ENCODE measurements at places on chromosomes 7 and 10.

DNA sequence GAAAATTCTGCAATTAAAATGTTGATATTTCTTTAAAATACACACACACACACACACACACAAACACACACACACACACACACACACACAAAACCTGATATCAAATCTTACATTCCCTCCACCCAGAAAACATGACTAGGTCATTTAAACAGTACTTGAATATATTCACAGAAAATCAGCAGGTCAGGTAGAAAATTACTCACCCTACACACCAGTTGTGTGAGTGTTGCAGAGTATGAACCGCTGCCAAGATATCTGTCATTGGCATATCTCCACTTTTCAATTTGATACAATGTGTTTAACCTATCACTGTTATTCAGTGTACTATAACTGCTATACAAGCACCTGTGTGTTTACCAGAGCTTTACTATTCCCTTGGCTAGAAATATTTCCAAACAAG, 283.6 kb upstream of the LRRTM3 start:
- no peak for DNase-seq

GRCh38 chr10:45091968-45092367, 91.2 kb downstream of the ZNF22 start:
- DNase-seq: no peak

DNA sequence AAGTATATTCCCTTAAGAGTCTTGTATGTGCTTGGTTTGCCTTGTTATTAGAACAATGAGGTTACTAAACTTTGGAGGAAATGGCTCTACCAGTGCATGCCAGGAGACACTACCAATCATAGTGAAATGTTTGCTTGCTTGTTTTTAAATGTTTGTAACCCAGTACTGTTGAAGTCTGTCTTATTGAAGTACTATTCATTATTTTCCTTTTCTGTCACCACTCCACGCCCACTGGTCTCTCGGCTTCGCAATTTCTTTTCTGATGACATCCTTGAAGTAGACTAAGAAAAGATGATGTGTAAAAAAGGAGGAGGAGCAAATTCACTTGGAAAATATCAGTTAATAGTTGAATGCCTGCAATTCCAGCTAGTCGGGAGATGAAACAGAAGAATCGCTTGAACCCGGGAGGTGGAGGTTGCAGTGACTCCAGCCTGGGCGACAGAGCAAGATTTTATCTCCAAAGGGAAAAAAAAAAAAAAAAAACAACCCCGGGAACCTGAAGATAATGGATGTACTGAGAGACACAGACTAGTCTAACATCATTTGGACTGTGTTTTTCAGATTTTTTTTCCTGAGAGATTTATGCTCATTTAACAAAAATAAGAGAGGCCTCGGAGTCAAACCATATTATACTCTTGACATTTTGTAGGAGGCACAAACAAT, 959.4 kb downstream of the PCDH15 start:
- no peak for DNase-seq

DNA sequence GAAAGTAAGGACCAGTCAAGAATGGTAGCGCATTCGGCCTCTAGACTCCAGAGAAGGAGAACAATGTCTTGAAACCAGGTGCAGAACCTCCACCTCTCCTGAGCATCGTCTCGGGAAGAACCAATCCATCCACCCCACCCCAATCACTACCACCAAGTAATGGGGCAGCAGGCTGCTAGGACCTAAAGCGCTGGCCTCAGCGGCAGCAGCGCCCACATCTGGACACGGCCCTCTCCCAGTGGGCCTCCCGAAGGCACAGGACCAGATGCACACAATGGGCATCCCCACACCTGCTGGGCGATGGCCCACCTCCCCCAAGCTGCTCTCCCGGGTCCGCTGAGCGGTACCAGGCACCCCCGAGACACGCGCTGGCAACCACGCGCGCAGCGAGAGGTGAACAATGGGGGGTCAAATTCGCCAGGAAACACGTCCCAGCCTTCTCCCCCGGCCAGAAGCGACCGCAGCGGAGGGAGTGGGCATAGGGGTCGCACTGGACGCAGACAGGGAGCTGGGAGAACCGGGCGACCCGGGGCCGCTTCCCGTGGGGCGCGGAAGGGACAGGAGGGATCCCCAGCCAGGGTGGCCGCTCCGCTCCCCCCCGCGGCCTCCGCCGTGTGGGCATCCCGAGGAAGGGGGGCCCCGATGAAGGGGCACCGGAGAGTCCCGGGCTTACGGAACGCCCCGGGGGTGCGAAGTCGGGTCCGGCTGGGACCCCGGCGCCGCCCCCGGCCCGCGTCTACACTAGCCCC, 506 bp downstream of the CTTNBP2 start:
- DNase-seq: no peak

DNA sequence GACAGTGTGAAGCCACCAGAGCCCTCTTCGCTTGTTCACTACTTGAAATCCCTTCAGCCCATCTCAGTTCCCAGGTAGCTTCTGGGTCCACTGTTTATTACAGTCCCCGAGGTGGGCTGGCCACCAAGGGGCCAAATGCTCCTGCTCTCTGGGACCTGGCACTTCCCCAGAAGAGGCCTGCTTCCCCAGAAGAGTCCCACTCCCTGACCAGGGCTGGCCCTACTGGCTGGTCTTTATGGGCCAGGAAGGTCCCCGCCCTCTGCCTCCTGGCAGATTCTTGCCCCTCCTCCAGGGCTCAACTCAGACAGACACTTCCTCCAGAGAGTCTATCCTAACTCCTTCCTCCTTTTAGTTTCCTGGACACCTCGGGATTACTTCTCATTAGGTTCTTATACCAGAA, 70.7 kb upstream of the LRRC18 start:
- no peak for DNase-seq

GRCh38 chr7:121395494-121395960, 581 bp downstream of the FAM3C start:
- no peak for DNase-seq

- no peak for DNase-seq
Measured at GRCh38 chr10:121921238-121921931, 6.4 kb downstream of the ATE1 start.

DNA sequence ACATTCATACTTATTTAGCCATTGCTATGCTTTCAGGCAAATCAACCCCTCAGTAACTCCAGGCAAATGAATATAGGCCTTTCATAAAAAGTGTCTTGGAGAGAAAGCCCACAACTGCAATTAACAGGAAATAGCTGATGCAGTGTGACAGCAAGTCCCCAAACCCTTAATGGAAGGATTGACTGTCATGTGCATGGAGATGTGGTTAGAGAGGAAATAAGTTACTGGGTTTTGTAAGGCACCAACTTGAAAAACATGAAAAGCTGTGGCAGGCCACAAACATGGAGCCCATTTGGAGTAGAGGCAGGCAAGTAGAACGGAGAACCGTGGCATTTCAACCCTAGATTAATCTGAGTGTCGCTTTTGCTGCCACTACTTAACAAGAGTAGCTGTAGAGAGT, 549.4 kb upstream of the C7orf33 start:
- no peak for DNase-seq

GRCh38 chr7:2971914-2972834, 71.5 kb downstream of the CARD11 start:
- no peak for DNase-seq

- DNase-seq: no peak
Measured at GRCh38 chr7:11078247-11078834, 104.7 kb downstream of the PHF14 start.

DNA sequence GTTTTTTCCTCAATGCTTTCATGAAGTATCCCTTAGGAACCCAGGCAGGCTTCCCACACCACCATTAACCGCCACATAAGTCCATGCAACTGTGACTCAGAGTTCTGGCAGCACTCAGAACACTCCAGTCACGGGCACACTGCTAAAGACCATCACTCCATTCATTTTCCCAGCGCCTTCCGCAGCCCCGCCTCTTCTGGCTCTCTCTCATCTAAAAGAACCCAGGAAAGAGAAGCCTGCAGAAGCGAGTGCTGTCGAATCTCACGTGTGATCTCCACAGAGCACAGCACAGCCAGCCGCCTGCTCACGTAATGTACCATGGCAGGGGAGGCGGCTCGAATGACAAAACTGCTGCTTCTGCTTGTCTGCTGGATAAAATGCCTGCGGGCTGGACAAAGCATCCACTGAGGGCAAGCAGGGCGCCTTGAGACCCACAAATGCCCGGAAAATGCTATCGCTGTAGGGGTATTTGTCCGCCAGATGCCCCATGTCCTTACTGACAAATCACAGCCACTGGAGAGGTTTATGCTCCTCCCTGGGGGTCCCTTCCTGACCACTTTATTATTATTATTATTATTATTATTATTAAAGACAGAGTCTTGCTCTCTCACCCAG, 1.8 kb downstream of the PSMG3 start:
- DNase-seq: no peak

DNA sequence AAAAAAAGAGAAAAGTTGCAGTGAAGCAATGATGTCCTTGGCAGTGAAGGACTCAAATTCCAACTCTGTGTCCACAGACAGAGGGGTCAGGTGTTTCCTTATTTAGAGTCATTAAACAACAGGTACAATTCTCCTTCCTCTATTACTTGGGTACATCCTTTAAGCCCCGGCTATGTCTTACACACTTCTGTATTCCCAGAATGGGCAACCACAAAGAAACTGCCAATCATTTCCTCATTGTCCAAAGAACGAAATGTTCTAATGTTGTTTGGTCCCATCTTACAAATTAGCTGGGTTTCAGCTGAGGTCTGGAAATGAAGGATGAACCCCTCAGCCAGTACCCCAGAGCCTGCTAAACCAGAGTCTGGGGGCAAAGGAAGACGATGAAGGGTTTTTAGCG, 59.5 kb downstream of the GRB10 start:
- DNase-seq: no peak

GRCh38 chr7:43300121-43300520, 187.7 kb downstream of the HECW1 start:
- DNase-seq: no peak

DNA sequence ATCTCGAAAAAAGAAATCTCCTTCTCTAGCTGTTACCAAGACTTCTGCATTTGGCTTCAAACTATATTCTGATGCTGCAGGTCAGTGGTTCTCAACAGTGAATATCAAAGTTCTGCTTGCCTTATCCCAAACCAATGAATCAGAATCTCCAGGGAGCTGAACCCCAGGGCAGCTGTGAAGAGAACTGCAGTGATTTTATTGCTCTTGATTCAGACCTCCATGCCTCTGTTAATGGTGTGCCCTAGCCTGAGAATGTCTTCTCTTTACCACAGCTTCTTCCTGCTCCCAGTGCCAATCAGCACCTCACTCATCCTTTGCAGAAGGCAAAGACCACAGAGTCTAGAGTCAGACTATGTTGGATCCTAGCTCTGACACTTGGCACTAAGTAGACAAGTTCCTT, 46.2 kb upstream of the MRLN start:
- DNase-seq: no peak

DNA sequence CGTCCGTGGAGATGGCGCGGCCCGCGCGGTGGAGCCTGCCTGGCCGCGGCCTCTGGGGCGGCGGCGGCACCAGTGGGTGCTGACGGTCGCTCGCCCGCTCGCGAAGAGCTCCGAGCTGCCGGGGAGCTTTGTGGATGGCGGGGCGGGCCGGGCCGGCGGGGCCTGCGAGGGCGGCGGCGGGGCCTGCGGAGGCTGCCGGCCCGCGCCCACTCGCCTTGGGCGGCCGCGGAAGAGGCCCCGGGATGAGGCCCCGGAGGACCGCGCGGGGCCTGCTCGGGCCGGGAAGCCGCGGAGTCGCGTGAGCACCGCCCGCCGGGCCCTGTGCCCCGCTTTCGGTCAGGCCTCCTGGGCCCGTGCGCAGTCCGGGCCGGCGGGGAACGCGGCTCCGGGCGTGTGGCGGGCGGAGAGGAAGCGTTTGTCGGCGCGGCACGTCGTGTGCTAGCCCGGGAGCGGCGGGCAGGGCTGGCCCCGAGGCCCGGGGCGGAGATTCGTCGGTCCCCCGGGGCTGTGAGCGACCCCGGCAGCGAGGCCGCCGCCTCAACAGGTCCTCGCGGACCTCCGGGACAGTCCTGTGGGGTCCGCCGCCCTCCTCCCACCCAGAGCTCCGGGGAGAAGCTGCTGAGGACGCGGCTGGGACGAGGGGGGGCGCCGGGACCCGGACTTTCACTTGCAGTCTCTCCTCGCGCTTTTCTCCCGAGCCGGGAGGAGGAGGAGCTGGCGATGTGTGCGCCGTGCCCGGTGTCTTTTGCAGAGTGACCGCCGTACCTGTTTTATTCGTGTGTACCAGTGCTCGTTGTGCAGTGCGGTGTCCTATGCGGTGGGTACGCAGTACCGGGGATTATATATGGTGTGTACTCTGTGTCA, 578 bp downstream of the ZMYND11 start:
- no peak for DNase-seq

DNA sequence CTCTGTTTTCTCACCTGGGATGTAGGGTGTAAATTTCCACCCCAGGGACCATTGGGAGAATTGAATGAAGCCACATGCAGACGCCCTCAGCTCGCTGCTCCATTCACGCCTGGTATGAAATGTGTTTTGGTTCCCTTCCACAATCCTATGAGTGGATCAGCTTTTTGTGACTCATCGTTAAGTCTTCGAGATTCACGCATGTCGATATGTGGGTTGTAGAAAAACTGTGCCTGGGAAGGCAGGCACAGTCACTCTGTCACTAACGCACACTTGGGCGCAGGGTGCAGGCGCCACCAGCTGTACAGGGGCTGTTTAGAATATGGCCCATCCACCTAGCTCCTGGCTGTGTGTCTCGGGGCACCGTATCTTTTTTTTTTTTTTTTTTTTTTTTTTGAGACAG, 64.2 kb upstream of the SH2B2 start:
- DNase-seq: no peak

DNA sequence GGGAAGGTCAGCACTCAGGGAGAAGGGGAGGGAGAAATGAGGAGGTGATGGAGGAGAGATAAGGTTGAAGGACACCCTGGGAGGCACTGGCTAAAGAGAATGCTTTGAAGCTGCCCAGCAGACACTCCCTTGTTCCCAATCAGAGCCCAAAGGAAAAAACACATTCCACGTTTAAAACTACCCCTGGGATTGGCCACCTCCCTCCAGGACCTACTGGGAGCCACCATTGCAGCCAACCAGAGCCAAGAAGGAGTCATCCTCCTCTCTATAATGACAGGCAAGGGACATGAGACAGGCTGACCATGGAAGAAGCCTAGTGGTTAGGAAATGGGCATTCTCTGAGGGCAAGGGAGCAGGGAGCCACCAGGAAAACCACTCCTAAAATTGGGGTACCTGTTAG, 43.8 kb downstream of the MYO1G start:
- no peak for DNase-seq

DNA sequence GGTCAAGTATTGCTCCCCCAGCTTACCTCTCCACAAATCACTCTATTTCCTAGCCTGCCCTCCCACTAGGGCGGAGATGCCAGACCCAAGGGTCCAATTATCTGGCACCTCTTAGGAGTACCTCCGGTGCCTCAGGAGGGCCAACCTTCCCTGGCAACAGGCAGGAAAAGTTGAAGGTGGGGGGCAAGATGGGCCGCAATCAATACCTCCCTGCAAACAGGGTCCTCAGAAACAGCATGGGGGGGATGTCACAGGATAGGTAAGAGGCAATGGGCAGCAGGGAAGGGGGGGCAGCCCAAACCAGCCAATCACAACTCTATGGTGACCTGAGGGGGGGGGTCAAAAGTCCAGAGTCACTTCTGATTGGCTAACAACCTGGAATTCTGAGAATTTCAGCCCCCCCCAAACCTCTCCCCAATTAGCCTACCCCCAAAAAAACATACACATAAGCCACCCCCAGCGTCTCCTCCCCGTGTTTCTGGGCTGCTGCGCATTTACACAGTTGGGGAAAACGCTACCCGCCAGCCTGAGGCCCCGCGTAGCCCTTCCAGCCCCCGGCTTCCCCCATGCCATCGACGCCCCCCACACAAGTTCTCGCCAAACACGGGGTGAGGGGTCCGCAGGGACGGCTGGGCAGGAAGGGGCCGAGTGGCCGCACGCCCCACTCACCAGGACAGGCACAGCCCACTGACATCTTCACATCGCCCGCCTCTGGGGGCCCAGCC, 589 bp downstream of the LDB1 start:
- no peak for DNase-seq
